ENCODE measurements at places on chromosomes 12 and 14.

DNA sequence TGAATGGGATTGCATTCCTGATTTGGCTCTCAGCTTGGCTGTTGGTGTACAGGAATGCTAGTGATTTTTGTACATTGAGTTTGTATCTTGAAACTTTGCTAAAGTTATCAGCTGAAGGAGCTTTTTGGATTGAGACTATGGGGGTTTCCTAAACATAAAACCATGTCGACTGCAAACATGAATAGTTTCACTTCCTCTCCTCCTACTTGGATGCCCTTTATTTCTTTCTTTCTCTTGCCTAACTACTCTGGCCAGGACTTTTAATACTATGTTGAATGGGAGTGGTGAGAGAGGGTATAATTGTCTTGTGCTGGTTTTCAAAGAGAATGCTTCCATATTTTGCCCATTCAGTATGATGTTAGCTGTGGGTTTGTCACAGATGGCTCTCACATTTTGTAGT, 141.5 kb downstream of the CEP83 start:
- no peak for DNase-seq

- DNase-seq: no peak
Observed at GRCh38 chr12:10272467-10272866, 35.2 kb upstream of the KLRD1 start.

GRCh38 chr14:37047226-37047625, 125.2 kb downstream of the SLC25A21 start:
- DNase-seq: no peak

GRCh38 chr14:24132976-24133375, 2.5 kb downstream of the FITM1 start:
- no peak for DNase-seq

DNA sequence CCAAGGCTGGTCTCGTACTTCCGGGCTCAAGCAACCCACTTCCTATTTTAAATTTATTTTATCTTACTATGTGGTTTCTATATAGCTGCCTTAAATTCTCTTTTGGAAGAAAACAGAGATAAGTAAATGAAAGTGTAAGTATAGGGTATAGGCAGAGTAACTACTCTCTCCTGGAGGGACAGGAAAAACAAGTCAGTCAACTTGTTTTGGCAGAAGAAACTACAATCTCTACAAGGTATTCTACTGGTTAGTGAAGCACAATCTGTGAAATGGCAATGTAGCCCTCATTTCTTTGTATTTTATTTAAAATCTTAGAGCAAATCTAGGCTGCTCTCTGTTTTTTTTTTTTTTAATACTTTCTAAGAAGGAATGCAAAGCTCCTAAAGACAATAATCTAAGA, 55.4 kb downstream of the UBR7 start:
- DNase-seq: no peak

DNA sequence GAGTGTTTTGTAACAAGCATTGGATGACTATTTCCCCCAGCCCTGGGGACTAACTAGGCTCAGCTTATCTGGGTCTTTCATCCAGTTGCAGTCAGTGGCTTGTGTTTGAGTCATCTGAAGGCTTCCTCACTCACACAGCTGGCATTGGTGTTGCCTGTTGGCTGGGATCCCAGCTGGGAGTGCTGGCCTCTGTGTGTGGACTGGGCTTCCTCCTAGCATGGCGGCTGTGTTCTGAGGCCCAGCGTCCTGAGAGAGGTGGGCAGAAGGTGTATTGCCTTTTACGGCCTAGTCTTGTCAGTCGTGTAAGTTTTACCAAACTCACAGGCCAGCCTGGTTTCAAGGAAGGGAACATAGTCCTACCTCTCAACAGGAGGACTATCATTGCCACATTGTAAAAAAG, 28.3 kb upstream of the PPP2R5C start:
- no peak for DNase-seq

DNA sequence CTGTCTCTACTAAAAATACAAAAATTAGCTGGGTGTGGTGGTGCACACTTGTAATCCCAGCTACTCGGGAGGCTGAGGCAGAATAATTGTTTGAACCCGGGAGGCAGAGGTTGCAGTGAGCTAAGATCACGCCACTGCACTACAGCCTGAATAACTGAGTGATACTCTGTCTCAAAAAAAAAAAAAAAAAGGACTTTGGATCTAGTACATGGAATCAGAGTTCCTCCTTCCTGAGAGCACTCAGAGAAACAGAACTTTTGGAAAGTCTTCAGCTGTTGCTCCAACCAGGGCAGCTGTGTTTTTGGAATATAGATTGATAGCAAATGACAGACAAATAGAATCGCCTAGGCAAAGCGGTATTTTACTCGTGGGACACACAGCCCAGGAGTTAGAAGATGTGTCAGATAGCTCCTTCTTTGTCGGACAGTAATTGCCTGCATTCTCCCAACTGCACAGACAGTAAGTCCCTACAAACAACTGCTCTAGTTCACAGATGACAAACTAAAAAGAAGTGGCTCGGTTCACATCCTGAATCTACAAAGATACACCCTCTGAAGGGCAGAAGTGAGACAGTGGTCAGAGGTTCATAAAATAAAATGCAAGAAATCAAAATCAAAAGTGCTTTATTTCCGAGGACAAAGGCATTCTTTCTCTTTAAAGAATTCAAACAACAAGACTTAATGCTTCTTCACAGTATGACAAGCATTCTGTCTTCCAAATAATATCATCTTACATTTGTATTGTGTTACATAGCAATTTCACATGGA, 17.1 kb upstream of the NEK9 start:
- no peak for DNase-seq

GRCh38 chr14:36671149-36671548, 9.5 kb downstream of the PAX9 start:
- no peak for DNase-seq

DNA sequence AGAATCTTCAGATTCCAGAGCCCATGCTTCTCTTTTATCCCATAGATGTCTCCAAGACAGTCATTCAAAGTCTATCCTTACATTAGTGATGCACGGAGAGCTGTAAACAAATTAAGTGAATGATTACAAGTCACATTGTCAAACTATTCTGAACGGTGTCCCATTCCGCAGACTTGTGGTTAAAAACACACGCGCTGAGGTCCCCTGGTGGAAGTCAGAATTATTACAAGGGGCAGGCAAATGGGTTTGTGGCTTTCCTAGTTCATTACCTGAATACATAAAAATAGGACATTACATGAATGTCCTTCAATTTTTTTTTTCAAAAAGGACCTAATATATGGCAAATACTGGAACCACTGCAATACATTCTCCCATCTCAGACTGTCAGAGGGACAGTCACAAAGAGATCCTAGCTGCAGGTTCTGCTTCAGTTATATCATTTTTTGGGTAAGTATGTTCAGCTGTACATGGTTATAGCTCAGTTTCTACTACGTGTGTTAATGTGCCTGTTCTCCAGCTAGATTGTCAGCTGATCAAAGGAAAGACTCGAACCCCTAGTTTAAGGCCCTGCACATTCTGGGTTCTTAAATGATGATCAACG, 53.1 kb upstream of the STON2 start:
- DNase-seq: peak; percentile 34

DNA sequence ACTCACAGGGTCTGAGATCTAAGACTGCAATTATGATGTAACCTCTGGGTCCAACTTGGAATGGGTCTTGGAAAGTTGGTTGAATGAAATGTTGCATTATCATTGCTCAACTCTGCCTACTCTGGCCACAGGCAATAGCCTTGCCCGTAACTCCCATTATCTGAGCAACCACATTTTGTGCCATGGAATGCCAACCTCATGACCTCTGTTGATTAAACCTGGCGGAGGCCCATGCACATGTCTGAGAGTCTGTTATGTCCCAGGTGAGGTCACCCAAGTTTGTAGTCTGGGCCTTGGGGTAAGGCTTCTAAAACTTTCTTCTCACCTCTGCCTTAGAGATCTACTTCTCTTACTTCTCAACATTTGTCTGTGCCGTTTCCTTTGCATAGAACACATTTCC, 140.9 kb downstream of the TBX5 start:
- DNase-seq: no peak

- DNase-seq: no peak
Observed at GRCh38 chr14:88030079-88030478, 25.1 kb downstream of the GPR65 start.

GRCh38 chr14:58479975-58480374, 52.5 kb downstream of the KIAA0586 start:
- DNase-seq: no peak

- DNase-seq: no peak
Observed at GRCh38 chr12:96985515-96986362, 78.7 kb downstream of the NEDD1 start.

GRCh38 chr12:75656648-75657047, 145.2 kb upstream of the KRR1 start:
- no peak for DNase-seq
